ENCODE measurements at places on chromosomes 2 and 18.

GRCh38 chr2:241509155-241509784 lies 886 bp upstream of the STK25 start:
- no peak for DNase-seq

GRCh38 chr2:25688236-25688635 lies 14.9 kb upstream of the DTNB start:
- no peak for DNase-seq

DNA sequence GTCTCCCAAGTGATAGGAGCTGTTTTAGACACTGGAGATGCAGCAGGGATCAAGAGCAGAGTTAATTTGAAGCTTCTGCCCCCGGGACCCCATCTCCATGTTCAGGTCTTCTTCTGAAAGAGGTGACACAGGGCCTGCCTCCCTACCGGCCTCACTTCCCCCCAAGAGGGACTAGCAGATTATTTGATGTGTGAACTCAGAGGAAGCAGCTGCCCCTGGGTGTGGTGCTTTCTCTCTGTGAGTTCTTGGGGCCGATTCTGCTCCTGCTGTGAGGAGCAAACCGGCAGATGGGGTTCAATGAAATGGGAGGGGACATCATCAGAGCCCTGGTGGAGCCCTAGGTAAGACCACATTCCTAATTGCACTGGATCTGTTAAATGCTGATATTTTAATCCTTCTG lies 193.4 kb downstream of the FBXO15 start:
- no peak for DNase-seq

GRCh38 chr2:149727927-149728326 lies 140.4 kb upstream of the MMADHC start:
- DNase-seq = no peak

DNA sequence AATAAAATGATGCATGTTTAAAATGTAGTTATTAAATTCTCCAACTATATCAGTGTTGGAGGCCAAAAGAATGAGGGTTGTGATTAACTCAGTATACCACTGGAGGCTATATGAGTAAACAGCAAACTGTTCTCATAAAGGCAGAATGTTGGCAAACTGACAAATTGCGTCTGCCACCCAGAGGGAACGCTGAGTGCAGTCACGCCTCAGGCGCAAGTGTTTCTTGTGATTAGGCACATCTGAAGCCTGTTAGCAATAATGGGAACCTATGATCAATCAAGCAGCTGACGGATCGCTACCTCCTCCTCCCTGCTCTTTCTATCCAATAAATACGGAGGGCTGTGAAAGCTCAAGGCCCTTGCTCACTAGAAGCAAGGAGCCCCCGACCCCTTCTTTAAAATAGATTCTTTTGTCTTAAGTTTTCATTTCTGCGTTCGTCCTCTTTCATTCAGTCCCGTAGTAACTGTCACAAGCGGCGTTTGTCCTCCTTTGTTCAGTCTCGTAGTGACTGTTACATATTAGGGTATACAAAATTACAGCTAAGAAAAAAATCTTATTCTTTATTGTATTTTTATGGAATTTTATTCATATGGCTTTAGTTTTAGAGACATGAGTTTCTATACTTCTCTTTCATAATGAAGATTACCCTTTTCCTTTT lies 16.3 kb upstream of the RMND5A start:
- DNase-seq = no peak

GRCh38 chr18:61600422-61600821 lies 267.2 kb downstream of the CDH20 start:
- no peak for DNase-seq
